NCI-H187 (cell line): ENCODE measurements at places on chromosomes 3 and 15.

DNA sequence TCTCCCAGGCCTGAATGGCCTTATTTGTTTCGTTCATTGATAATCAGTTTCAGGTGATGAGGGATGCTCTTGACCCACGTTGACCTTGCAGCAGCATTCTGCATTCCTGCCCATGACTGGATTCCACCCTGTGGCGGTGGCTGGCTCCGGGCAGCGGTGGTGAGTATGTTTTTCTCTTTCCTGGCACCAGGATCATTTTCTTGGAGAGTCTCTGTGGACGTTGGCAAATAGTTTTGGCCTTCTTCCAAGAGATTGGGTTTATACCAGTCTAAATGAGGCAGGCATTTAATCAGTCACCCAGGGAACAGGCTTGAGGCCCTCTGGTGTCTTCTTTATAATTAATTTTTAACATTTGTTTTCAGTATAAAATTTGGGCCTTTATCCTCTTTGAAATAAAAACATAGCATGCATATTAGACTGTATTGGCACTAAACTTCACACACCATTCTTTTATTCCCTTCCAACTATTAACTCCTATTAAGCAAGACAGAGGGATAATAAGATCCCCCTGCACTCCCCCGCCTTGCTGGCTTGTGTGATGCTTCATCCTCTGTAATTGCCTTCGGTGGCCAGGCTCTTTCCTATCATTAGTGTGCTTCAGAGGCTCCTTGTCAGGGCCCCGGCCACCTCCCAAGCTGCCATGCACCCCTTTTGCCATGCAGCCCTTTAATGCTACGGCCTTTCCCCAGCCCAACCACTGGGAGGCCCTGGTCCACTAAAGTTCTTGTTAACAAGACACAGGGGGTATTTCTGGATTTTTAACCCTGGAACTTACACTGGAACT lies 176.2 kb upstream of the TOPAZ1 start:
- no peak for DNase-seq

DNA sequence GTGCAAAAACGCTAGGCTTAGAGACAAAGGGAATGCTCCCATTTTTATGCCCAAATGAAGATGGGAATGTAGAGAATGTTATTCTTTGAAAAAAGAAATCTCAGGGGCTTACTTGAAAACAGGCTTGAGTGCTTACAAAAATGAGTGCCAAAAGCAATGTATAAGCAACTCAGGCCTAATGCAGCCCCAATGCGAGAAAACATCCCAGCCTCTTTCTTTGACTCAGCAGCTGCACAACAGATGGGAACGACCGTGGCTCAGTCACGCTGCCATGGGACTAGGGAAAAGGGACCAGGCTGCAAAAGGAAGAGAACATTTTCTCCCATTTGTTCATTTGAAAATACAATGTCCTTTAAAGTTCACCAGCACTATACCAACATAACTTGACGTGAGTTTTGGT lies 246.4 kb upstream of the LRIG1 start:
- DNase-seq, result no peak

- DNase-seq, result no peak
These were observed 220.7 kb downstream of the FHIT start for GRCh38 chr3:61030469-61031035.

DNA sequence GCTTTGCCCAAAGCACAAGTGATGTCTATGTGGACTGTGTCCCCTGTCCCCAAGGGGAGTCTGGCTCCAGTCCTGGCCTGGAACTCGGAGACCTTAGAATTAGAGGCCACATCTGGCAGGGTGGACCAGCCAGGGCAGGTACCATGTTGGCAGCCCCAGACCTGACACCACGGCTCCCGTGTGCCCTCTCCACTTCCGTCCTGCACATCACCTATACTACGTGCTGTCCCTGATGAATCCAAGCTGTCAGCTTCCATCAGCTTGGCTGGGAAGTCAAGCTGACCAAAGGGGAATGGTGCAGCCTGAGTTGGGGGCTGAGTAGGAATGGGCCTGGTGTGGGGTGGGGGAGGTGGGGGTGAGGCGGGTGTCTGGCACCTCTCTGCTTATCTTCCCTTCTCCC lies 15.3 kb downstream of the C15orf39 start:
- DNase-seq, result no peak

GRCh38 chr15:99054025-99054387 lies 46.4 kb upstream of the PGPEP1L start:
- no peak for DNase-seq
